ENCODE measurements at places on chromosomes 16 and 17. TPM values are rescaled to one million over a fixed set of nuclear protein-coding genes. Genes with fewer than 3 reads are reported as not detected.
A peak's percentile ranks its signal among the peaks of the same experiment; 100 is the strongest.

DNA sequence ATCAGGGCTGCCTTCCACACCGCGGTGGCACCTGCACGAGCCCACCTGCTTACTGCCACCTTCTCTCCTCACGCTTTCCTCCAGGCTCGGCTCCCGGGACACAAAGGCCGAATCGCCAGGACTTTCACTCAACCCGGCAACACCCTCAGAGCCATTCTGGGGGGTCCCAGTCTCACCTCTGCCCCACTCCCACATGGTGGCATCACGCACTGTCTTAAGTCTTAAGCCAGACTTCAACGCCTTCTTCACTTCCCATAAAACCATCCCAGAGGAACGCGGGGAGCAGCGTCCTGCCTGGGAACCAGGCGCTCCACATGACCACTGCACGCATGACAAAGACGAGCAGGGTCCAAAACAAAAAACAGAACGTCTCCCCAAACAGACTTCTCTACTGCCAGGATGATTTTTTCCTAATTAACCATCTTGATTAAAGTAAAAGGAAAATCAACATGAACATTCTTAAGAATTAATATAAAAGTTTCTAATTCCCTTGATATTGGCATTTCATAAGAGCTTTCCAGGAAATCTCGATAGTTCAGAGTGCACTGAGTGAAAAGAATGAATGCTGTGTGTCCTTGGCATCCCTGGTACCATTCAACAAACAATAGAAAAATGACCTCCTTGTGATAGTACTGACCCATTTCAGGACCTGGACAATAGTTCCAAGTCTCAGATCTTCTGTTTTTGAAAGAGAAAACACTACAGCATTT, 2.6 kb downstream of the CANT1 start:
- DNase-seq = no peak

GRCh38 chr17:49986396-49987289, 8.4 kb downstream of the DLX3 start:
- no peak for DNase-seq

- DNase-seq = no peak
These were observed 20.9 kb downstream of the CCDC182 start for GRCh38 chr17:57724026-57724728.

GRCh38 chr17:40561294-40561870, 3.9 kb downstream of the CCR7 start:
- no peak for DNase-seq

GRCh38 chr16:17143546-17144419, 327.0 kb downstream of the XYLT1 start:
- no peak for DNase-seq

DNA sequence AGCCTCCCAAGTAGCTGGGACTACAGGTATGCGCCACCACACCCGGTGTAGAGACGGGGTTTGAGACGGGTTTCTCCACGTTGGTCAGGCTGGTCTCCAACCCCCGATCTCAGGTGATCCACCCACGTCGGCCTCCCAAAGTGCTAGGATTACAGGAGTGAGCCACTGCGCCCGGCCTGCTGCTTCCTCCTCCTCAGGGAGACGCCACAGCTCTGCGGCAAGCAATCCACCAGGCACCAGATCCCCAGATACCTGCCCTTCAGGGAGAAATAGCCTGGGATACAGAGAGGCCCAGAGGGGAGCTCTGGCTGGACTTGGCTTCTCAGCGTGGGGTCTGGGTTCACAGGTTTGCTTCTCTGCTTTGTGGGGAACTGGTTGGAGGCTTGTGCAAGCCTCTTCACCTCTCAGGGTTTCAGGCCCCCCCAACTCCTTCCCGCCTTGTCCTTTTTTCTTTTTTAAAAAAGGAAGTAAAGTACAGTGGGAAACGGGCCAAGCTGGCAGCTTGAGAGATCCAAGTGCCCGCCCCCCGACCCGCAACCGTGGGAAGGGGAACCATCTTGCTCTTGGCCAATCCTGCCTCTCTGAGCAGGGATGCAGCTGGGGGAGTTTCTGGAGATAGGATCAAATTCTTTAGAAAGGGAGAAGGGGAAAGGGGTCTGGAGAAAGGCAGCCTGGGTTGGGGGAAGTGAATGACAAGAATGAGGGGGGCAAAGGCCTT, 2.6 kb upstream of the SPHK1 start:
- DNase-seq = no peak

DNA sequence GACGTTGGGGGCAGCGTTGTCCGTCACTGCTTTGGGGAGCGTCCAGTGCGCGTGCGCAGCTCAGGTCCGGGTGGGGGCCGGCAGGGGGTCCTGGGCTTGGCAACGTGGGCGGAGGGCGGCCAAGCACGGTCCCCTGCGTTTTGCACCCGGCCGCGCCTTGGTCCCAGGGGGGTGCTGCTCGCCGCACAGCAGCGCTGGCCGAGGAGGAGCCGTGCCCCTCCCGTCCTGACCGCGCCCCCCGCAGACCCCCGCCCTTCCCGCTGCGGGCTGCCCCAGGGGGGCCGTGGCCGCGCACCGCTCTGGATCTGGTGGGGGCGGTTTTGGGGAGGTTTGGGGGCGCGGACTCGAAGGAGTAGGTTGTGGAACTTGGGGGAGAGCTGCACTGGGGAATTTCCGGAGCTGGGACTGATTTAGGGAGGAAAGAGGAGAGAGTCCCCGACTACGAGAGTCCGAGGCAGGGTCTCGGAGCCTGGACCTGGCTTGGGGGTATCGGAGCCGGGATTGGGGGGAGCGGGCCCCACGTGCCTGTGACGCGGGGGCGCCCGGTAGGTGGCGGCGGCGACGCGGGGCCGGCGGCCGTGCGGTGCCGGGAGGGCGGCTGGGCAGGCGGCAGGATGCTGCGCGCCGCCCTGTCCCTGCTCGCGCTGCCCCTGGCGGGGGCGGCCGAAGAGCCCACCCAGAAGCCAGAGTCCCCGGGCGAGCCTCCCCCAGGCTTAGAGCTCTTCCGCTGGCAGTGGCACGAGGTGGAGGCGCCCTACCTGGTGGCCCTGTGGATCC, at the start of gene SLC9A5:
SLC9A5 (plus strand) TSS at position 579 of the 777 bp plus-strand sequence; CDS start at position 615, 36 bp downstream.
- DNase-seq = peak; percentile 76

DNA sequence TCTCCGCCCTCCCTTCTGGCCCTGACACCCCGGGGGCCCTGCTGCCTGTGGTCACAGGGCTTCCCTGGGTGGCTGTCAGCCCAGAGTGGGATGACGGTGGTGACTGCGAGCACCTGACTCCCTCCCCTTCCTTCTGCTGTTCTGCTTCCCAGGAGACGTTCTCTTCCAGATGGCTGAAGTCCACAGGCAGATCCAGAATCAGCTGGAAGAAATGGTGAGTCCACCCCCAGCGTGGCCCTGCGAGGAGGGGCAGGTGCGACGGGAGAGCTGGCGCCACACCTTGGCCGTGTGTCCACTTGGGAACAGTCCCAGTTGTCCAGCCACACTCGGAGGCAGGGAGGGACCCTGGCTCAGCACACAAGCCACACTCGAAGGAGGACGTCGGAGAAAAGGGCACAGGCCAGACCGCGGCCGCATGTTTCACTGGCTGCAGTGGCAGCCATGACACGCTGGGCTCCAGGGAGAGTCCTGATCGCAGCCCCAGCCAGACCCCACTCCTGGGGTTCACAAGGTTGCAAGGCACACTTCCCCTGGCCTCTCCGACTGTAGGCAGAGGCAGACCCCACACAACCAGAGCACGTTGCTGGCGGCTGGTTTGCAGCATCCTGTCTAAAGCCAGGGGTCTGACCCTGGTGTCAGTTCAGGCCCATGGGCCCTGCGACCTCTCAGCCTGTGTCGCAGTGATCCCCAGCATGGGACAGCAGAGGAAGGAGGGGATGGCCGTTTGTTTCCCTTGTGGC, 49.9 kb downstream of the BAIAP2 start:
- DNase-seq = peak; percentile 64

TMC7 gene
- 2.7 TPM for total RNA-seq

NPIPB2 gene
- total RNA-seq = 11.3 TPM

UTP4 gene
- 23.9 TPM for total RNA-seq

All from cerebellum (tissue), 4 donors.